ENCODE measurements at places on chromosomes 16 and 17.

DNA sequence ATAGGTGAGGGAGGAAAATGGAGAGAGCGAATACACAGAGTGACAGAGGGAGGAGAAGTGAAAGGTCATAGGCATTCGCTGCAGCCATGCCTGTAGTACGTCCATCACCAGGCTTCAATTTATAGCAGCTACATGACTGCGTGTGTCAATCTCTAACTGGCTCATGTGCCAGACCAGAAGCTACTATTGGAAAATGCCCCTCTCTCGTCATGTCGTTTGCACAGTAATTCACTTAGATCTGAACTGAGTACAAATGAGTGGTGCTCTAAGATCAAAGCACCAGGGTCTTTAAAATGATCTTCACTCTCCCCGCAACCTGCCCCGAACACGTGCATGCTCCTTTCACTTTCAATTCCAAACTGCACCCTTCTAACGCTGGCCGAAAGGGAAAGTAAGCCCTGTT, 51.3 kb downstream of the ADCY9 start:
- no peak for DNase-seq

DNA sequence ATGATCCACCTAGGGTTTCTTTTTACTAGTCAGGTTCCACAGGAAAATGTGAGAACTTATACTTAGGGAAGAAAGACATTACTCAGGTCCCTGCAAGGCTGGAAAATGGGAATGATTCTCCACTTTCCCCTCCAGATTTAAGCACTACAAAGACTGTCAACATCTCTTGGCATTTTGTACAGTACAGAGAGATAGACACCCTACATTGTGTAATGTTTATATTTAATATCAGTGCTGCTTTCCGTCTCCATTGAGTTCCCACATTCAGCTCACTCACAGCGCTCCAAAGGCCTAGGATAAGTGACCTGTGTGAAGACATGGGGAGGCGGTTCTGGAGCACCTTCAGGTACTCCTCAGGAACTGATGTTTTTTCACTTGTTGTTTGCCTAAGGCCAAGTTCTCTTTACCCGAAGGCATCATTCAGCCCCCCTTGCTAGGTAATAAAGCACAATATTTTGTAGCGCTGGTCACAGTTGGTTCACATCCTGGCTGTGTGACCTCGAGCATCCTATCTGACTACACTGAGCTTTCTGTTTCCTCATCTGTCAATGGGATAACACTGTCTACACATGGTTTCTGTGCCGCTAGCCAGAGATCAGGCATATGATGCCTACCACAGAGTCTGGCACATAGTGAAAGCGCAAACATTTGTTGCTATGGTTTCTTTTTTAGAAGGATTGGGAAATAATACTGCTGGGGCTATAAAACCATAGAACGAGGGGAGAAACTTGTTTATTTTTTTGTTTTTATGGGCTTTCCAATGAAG, 226.6 kb downstream of the ZFHX3 start:
- no peak for DNase-seq

DNA sequence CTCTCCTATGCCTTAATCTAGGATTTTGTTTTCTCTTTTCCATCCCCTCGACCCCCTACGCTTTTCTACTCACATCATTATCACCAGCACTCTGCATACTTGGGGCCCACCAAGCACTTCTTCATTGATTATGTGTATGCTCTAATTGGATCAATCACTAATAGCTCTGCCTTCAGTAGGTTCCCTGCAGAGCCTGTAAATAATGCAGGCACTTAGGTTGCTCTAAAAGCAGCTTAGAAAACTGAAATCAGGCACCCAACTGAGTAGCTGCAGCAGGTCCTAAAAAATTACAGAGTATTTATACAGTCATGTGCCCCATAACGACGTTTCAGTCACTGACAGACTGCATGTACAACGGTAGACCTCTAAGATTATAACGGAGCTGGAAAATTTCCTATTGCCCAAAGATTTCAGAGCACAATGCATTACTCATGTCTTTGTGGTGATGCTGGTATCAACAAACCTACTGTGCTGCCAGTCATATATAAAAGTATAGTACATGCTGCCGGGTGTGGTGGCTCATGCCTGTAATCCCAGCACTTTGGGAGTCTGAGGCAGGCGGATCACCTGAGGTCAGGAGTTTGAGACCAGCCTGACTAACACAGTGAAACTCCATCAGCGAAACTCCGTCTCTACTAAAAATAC, 280.4 kb downstream of the HS3ST3B1 start:
- no peak for DNase-seq

DNA sequence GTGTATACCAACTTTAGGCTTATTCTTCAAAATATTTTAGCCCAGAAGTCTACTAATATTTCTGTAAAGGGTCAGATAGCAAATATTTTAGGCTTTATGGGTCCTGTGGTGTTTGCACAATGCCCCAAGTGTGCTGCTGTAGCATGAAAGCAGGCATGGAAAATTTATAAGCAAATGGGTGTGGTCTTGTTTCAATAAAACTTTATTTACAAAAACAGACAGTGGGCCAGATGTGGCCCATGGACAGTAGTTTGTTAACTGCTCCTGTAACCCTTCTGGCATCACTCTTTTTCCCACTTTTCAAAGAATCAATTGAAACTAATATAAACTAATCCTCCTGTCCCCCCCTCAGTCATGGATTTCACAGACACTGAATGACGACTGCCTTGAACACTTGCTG, 410.7 kb downstream of the SHISA9 start:
- no peak for DNase-seq

- no peak for DNase-seq
These were observed 5.0 kb downstream of the PAM16 start for GRCh38 chr16:4345836-4346781.

GRCh38 chr16:79050063-79050462, 550.5 kb downstream of the MAF start:
- DNase-seq, result no peak

- no peak for DNase-seq
These were observed 119.7 kb downstream of the KIF2B start for GRCh38 chr17:53942436-53942835.

- DNase-seq, result peak; percentile 65
These were observed 15.5 kb upstream of the TFAP4 start for GRCh38 chr16:4288148-4288921.
